ENCODE measurements at places on chromosomes 4 and X.

- peak; percentile 11 for DNase-seq
- peak overlapping the region; percentile 2 for H3K4me3 ChIP-seq
- no peak overlapping the region for H3K27ac ChIP-seq
- H3K4me1 ChIP-seq, result no peaks in the 10 kb centered on the region
Measured at GRCh38 chr4:163548481-163549243, 54.2 kb downstream of the TMA16 start.

DNA sequence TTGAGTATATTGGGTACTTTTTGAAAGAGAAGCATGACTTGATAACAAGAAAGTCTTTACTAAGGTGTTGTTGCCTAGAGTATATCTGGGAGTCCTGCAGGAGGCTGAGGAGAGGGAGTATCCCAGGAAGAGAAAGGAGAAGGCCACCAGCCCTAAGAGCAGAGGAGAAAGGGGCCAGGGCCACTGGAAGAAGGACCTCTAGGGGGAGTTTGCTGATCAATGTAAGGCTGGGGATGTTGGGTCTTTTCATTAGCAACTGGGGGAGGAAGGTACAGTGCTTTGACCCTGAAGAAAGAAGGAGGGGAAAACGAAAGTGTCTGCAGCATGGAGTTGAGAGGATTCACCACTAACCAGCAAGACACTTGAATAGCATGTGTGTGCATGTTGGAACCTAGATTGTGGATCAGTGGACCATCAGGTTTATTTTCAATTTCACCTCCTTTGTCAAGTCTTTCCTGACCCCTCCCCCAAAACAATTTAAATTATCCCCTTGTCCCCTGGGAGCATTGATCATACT is 4.5 kb downstream of the SMIM9 start:
- H3K27me3 ChIP-seq, result no peaks in the 10 kb centered on the region
- H3K27ac ChIP-seq, result no peak overlapping the region
- H3K36me3 ChIP-seq, result no peaks in the 10 kb centered on the region
- no peak overlapping the region for H3K4me3 ChIP-seq

GRCh38 chr4:172706000-172706399 is 462.6 kb upstream of the GALNT7 start:
- H3K36me3 ChIP-seq, result peaks cover 19% of the 10 kb centered on the region
- DNase-seq, result no peak
- H3K27ac ChIP-seq, result no peak overlapping the region
- H3K4me3 ChIP-seq, result no peak overlapping the region
- H3K27me3 ChIP-seq, result peaks cover 4% of the 10 kb centered on the region

- no peaks in the 10 kb centered on the region for H3K36me3 ChIP-seq
- DNase-seq, result no peak
- H3K27ac ChIP-seq, result no peak overlapping the region
- H3K27me3 ChIP-seq, result no peaks in the 10 kb centered on the region
- H3K4me3 ChIP-seq, result no peak overlapping the region
Measured at GRCh38 chr4:142129473-142129872, 493.1 kb downstream of the IL15 start.

- H3K27ac ChIP-seq, result no peak overlapping the region
- H3K36me3 ChIP-seq, result peaks cover 8% of the 10 kb centered on the region
- H3K27me3 ChIP-seq, result peaks cover 13% of the 10 kb centered on the region
- peaks cover 8% of the 10 kb centered on the region for H3K4me1 ChIP-seq
- DNase-seq, result no peak
Measured at GRCh38 chr4:151402145-151402865, 6.7 kb upstream of the FHIP1A start.

DNA sequence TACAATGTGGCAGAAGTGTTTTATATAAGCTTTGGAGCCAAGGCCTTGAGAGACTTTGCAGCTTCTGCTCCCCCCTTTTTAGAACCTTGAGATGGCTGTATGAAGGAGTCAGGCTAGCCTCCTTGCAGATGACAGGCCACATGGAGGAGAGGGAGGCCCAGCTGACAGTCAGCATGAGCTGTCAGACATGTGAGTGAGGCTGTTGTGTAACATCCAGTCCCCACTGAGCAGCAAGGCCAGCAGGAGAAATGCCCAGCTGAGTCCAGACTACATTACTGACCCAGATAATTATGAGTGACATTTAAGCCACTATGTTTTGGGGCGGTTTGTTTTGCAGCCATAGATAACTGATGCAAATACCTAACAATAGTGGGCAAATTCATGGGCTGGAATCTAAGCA is 515.3 kb upstream of the ARX start:
- no peak overlapping the region for H3K27ac ChIP-seq
- no peaks in the 10 kb centered on the region for H3K4me1 ChIP-seq
- no peak for DNase-seq

GRCh38 chr4:184550476-184550875 is 76.1 kb upstream of the IRF2 start:
- peaks cover 19% of the 10 kb centered on the region for H3K4me1 ChIP-seq
- H3K4me3 ChIP-seq, result no peak overlapping the region
- no peaks in the 10 kb centered on the region for H3K36me3 ChIP-seq
- H3K27ac ChIP-seq, result no peak overlapping the region
- DNase-seq, result no peak

GRCh38 chr4:145041378-145041777 is 56.6 kb downstream of the ANAPC10 start:
- H3K27me3 ChIP-seq, result no peaks in the 10 kb centered on the region
- H3K4me1 ChIP-seq, result peaks cover 8% of the 10 kb centered on the region
- H3K36me3 ChIP-seq, result peaks cover 26% of the 10 kb centered on the region
- DNase-seq, result no peak

- H3K4me1 ChIP-seq, result peaks cover 28% of the 10 kb centered on the region
- H3K36me3 ChIP-seq, result peaks cover 10% of the 10 kb centered on the region
- DNase-seq, result no peak
- H3K27ac ChIP-seq, result no peak overlapping the region
Measured at GRCh38 chrX:71536285-71536684, 3.4 kb downstream of the OGT start.

GRCh38 chr4:108540536-108540935 is 79.8 kb upstream of the RPL34 start:
- no peak for DNase-seq
- H3K4me3 ChIP-seq, result no peak overlapping the region
- peaks cover 23% of the 10 kb centered on the region for H3K4me1 ChIP-seq

DNA sequence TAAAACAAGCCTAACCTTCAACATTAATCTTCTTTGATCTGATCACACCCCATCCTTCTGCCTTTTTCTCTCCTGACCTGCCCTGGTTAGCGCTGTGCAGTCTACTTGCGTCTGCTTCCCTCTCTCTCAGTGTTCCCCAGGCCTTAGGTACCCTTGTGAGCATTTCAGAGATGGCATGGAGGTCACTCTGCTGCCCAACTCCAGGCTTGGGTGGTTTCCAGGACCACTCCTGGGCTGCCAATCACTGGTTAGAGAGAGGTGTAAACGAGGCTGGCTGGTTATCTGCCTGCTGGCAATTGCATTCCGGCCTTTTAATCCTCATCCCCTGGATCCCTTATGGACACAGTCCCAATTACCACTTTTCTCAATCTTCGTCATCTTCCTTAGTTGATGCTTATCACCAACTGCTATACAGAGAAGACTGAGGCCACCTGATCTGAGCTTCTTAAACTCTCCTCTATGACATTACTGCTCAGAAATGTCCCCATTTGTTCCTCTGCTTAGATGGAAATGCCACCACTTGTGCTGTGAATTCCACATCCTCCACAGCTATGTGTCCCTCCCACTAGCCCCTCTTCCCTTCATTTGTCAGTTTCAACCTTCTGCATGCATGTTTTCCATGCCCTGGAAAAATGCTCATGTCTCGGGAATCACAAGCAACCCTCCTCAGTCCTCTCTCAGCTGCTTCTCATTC is 29.0 kb upstream of the BCLAF3 start:
- H3K36me3 ChIP-seq, result peaks cover 33% of the 10 kb centered on the region
- H3K4me3 ChIP-seq, result no peak overlapping the region
- H3K27me3 ChIP-seq, result peaks cover 6% of the 10 kb centered on the region
- H3K4me1 ChIP-seq, result no peaks in the 10 kb centered on the region

- H3K4me1 ChIP-seq, result no peaks in the 10 kb centered on the region
- no peak for DNase-seq
- H3K36me3 ChIP-seq, result no peaks in the 10 kb centered on the region
Measured at GRCh38 chr4:66728280-66728679, 817.0 kb downstream of the CENPC start.

DNA sequence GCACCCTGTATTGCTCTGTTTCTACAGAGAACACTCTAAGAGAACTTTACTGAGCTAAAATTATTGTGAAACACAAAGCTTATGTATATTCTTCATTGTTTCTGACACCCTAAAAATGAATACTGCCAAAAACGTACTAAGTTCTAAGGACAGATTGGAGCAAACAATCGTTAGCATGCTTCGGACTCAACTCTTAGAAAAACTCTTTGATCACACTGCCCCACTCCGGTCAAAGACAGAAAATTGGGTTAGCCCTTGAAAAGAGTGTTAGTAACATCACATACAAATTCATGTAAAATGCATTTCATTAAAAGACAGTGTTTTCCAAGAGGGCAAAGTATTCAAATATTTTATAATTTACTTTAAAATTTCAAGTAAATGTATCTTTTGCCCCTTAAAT is 177.4 kb downstream of the DCHS2 start:
- H3K4me3 ChIP-seq, result no peak overlapping the region
- H3K36me3 ChIP-seq, result no peaks in the 10 kb centered on the region
- no peak for DNase-seq

DNA sequence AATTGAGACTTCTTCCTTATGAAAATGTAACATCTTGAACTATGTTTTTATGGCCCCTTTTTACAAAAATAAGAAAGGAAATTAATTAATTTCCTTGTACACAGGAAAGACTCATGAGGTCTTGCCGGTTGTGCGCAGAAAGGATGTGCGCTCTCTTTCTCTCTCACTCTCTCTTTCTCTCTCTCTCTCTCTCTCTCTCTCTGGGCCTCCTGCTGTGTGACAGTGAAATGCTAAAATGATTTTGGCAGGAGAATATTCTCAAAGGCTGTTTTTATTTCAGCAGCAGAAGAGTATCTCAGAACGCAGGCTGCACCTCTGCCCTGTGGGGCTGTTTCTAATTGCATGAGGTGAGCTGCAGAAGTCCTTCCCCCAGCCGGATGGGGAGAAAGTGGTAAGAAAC is 349.0 kb downstream of the MID1IP1 start:
- DNase-seq, result no peak
- no peaks in the 10 kb centered on the region for H3K27me3 ChIP-seq
- peaks cover 14% of the 10 kb centered on the region for H3K4me1 ChIP-seq
- no peaks in the 10 kb centered on the region for H3K36me3 ChIP-seq

DNA sequence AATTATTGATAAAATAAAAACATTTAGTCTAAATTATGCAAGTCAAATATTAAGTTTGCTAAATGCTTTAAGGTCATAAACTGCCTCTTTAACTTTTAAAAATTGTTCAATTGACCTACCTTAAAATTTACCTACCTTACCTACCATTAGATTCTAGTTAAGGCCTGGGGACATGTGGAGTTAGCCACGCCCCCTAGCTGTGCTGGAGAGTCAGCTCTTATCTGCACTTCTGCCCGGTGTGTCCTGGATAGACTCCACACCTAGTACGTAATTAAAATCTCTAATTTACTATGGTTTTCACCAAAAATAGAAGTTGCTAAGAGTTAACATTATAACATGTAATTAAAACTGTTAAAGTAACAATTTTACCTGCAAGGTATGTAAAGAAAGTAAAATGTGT is 22.7 kb downstream of the TENM3 start:
- DNase-seq, result no peak
- H3K4me3 ChIP-seq, result no peak overlapping the region
- peaks cover 4% of the 10 kb centered on the region for H3K4me1 ChIP-seq
- no peaks in the 10 kb centered on the region for H3K27me3 ChIP-seq

DNA sequence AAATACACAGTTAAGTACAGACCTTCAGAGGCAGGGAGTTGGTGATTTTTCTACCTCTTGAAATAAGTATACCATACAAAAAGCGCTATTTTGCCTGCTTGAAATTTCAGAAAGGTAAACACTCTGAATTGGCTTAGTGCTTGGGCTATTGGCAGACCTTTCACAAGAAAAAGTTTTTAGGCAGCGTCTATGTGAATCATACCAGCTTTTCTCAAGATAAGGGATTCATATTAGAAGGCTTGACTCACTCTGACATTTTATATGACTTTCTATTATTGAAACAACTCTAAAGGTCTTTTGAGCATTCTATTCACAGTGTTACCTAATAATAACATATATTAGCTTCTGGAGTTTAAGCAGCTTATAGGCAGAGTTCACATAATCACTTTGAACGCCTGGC is 286.4 kb upstream of the FAT1 start:
- no peaks in the 10 kb centered on the region for H3K36me3 ChIP-seq
- no peak overlapping the region for H3K4me3 ChIP-seq
- no peak for DNase-seq
- H3K27me3 ChIP-seq, result no peaks in the 10 kb centered on the region
- no peak overlapping the region for H3K27ac ChIP-seq
- peaks cover 21% of the 10 kb centered on the region for H3K4me1 ChIP-seq
